ENCODE measurements at places on chromosomes 5 and 9.

DNA sequence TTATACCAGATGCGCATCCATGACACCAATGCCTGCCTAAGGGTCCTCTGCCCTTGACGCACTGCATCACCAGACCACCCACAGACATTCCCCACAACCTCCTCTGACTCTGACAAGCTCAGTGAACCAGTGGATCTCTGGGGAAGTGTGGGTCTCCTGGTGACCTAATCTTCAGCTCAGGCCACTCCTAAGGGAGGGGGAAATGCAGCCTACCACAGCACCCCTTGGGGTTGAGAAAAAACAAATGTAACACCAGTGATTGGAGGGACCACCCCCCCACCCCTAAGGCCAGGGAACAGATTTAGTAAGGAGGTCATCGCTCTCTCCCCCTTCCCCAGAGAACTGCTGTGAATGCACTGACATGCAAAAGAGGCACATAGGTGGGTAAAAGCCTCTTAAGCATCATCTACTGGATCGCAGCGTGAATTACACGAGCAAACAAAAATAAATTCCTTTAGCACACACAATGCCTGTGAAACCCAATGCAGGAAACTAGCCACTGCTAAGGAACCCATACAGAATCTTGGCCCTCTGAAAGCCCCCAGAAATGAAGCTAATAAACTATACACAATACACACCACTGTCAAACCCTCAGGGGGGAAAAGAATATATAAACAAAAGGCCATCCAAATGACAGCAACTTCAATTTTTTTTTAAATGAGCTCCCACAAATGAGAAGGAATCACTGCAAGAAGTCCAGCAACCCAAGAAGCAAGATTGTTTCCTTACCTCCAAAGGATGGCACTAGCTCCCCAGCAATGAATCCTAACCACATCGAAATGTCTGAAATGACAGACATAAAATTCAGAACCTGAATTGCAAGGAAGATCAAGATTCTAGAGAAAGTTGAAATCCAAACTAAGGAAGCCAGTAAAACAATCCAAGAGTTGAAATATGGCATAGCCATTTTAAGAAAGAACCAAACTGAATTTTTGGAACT lies 513.7 kb upstream of the PTGER4 start:
- DNase-seq = no peak

DNA sequence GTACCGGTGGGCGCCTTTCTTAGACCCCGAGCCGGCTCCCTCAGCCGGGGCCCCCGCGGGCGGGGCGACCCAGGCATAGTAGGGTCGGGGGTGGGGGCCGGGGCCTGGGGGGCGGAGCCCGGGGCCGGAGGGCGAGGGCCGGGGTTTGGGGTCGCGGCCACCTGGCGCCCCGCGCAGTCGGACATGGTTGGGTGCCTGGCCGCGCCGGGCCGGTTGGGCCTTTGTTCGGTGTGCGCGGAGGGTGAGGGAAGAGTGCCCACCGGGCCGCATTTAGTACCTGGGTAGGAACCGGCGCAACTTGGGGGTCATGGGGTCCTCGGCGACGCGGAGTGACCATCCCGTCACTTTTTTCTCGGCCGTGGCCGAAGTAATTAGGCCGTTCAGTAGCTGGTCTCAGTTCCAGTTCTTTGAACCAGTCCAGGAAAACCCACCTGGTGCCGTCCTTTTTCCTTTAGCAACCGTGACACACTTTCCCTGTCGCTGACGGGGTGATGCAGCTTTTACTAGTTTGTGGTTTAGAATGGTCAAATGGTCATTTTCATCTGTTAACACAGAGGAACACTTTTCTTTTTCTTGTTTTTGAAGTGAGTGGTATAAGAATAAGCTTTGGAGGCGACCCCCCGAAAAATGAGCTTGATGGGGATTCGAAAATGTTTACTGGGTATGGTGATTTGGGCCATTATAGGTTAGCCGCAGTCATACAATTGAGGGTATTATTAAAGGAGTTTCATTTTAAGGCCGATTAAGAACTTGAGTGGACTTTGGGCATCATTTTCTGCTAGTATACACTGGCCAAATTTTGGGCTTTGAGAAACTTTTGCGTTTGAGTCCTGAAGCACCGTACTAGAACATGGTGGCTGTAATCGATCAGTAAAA lies 589 bp downstream of the CKS2 start:
- DNase-seq = no peak

GRCh38 chr5:81234801-81235200 lies 1.7 kb downstream of the CKMT2 start:
- no peak for DNase-seq

DNA sequence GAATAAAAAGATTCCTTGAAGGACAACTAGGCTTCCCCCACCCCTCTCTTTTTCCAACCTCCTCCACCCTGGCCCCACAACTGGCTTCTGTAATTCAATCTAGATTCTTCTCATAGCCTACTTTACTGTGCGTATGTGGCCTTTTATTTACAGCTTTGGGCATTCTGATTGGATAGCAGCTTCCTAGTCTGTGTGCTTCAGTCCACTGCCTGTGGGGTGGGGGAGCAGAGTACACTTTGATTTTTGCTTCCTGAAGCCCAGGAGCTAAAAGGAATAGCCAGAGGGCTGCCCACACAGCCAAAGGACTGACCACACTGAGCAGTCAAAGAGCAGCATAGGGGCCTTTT lies 30.4 kb downstream of the RUSC2 start:
- DNase-seq = no peak
